ENCODE measurements at places on chromosomes 5 and 9. TPM values are rescaled to one million over a fixed set of nuclear protein-coding genes. Genes with fewer than 3 reads are reported as not detected.

Gene SNCAIP
- 1.7 TPM for polyA plus RNA-seq

Gene PKN3
- 3.4 TPM for polyA plus RNA-seq

Gene MRPL22
- 40.8 TPM for polyA plus RNA-seq

Gene CCNO
- polyA plus RNA-seq, result 0.18 TPM

Gene LRRC19
- not detected for polyA plus RNA-seq

Gene NIPSNAP3A
- 62.8 TPM for polyA plus RNA-seq

Gene SPARC
- 14,419 TPM for polyA plus RNA-seq

Gene GLDC
- 0.44 TPM for polyA plus RNA-seq

Gene PTTG1
- polyA plus RNA-seq, result 109 TPM

Gene CTXN3
- polyA plus RNA-seq, result not detected

Gene DDX41
- 144 TPM for polyA plus RNA-seq

Gene MAMDC2
- 35.8 TPM for polyA plus RNA-seq

Gene HSD17B4
- polyA plus RNA-seq, result 107 TPM

Measured in BJ (cell line).